Common myeloid progenitor, CD34-positive (primary cell): ENCODE measurements at places on chromosomes 4 and X.
A peak's percentile ranks its signal among the peaks of the same experiment; 100 is the strongest.

GRCh38 chr4:113781439-113782040 is 20.0 kb upstream of the CAMK2D start:
- DNase-seq: peak; percentile 58

DNA sequence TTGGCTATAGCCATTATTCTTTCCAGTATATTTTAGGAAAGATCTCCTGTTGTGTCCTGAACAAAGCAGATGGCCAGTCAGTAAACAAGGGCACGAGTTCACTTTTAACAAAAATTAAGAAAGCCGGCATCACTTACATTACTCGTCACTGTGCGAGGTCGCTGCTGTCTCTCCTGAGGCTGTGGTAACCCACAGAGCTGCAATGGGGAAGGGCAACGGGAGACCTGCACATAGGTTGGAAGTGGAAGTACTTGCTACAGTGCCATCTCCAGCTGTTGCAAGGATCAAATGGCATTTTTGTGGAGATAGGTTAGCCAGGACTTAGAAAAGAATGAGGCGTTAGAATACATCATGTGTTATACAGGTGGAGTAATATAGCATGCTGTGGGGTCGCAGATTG is 132.2 kb downstream of the KLHL8 start:
- peak; percentile 46 for DNase-seq

- DNase-seq: no peak
Observed at GRCh38 chr4:112942997-112943396, 106.5 kb upstream of the ANK2 start.

DNA sequence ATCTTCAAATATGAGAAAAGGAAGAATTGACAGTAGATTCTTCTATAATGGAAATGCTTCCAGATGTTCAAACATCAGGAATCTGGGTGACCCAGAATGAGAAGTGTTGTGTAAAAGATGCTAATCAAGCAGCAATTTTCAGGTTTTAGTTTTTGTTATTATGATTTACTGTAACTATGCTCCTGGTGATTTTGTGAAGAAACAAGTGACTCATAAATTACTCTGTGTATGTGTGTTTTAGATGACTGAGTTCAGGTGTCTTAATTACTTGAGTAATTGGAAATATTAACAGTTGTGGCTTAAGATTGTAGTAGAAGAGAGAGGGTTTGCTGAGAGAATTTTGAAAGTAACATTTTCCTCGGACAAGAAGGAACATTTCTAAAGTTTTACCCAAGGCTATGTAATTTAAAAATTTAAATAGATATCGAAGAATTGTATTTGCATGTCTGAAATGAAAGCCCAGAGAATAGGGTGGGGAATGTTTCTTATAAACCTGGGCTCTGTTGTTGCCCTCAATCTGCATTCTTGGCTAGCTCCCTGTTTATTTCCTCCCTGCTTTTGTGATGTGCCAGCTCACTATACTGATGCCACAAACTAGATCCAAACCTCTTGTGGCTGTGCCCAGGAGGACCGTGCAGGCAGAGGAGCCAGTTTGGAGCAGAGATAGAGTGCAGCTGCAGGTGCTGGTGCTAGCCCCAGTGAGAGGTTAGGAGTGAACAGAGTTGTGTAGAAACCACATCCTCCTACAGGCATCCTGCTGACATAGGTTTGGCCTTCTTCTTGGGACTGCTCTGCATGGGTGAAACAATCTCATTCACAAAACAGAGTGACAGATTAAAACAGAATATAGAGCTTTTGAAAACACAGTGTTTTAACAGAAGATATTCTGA is 25.4 kb upstream of the TNIP3 start:
- peak; percentile 61 for DNase-seq

- DNase-seq: no peak
Observed at GRCh38 chr4:43374216-43374751, 481.8 kb downstream of the GRXCR1 start.

- no peak for DNase-seq
Observed at GRCh38 chrX:99901091-99901490, 509.0 kb downstream of the PCDH19 start.

DNA sequence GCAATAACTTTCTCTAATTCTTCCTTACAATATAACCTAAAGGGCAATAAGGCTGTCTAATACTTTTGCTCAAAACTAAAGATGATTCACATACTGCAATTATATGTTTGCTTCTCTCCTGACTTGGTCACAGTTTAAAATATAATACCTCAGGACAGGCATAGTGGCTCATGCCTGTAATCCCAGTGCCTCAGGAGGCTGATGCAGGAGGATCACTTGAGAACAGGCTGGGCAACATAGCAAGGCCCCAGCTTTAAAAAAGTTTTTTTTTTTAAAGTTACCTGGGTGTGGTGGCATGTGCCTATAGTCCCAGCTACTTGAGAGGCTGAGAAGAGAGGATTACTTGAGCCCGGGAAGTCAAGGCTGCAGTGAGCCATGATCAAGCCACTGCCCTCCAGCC is 229.7 kb upstream of the GALNT7 start:
- DNase-seq: no peak

GRCh38 chr4:70954032-70954431 is 39.4 kb upstream of the DCK start:
- peak; percentile 45 for DNase-seq

- no peak for DNase-seq
Observed at GRCh38 chrX:128800138-128800537, 723.2 kb downstream of the SMARCA1 start.

DNA sequence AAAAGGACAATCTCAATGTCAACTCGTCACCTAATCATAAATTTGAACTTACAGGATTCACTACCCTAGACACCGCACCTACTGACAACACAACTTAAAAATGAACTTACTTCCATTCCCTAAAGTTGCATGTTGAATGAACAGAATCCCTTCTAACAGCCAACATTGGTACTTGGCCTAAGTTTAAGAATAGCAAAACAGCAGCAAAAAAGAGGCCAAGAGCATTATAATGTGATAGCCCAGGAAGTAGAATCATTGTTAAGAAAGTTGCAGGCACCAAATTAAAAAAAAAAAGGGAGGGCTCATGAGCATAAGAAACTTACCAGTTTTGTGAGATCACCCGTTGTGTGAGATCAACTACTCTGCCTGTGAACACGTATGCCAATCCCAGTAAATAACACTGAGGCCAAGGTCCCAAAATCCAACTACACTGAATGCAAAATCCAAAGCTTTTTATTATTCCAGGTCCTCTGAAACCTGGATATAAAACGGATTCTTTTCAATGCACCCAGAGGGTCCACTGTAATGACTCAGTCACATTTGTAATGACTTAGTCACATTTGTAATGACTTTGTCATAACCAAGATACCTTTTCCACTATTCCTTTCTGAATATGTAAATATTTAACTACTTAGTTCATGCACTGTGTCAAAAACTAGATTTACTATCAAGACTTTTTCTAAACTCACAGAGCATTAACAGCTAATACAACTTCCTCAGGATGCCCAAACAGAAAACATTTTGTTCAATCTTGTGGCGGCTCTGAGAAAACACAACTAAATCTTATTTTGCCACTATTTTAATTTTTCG is 6.8 kb downstream of the HNRNPDL start:
- DNase-seq: no peak

DNA sequence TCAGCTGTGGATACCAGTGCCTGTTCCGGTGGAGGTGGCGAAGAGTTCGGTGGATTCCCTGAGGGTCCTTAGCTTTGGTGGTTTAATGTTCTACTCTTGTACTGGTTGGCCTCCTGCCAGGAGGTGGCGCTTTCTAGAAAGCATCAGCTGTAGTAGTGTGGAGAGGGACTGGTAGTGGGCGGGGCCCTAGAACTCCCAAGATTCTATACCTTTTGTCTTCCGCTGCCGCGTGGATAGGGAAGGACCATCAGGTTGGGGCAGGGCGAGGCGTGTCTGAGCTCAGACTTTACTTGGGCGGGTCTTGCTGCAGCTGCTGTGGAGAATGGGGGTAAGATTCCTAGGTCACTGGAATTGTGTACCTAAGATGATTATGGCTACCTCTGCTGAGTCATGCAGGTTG is 390.3 kb downstream of the FAM47A start:
- DNase-seq: no peak

DNA sequence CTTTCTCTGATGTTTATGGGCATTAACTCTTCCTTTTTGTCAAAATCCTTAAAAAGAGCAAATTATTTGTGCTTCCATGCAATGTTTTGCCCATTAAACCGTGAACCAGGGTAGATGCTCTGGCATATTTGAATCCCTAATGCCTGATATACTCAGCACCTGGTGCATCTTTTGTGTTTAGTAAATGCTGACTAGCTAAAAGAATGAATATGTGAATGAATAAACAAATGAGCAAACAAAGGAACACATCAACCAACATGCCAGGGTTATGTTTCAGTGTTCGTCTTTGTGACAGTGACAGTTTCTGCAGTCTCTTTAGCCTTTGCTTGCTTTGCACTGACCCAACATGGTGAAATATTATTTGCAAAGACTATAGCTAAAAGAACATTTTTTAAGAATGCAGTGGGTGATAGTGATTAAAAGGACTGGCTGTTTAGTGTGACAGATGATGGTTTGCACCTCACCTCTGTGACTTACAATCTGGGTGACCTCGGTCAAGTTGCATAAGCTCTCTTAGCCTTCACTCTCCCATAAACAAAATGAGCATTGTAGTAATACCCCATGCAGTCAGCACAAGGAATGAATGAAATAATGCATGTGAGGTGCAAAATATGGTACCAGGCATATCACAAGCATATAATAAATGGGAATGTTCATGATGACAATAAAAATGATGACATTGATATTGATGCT is 29.5 kb downstream of the SMPX start:
- no peak for DNase-seq

GRCh38 chr4:70895811-70896491 is 6.2 kb upstream of the MOB1B start:
- peak; percentile 49 for DNase-seq

GRCh38 chrX:7801711-7802110 is 41.3 kb upstream of the VCX start:
- DNase-seq: no peak

GRCh38 chr4:1055721-1056590 is 44.5 kb downstream of the FGFRL1 start:
- peak; percentile 97 for DNase-seq

DNA sequence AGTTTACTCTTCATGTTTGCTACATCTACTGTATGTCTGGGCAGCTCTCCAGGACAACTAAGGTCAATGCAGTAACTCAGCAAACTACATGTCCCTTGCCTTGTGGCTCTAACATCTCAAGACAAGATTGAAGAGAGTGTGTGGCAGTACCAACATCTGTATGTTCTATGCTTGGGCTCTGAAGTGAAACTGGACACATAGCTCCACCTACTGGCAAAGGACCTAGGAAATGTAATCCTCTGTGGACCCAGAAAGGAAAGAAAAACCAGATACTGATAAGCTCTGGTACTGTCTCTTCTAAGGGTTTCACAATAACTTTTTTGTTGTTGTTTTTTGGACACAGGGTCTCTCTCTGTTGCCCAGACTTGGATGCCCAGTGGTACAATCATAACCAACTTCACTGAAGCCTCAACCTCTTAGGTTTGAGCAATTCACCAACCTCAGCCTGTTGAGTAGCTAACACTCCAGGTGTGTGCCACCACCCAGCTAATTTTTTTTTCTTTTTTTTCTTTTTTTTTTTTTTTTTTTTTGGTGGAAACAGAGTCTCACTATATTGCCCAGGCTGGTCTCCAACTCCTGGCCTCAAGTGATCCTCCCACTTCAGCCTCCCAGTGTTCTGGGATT is 64.1 kb downstream of the QDPR start:
- peak; percentile 62 for DNase-seq

DNA sequence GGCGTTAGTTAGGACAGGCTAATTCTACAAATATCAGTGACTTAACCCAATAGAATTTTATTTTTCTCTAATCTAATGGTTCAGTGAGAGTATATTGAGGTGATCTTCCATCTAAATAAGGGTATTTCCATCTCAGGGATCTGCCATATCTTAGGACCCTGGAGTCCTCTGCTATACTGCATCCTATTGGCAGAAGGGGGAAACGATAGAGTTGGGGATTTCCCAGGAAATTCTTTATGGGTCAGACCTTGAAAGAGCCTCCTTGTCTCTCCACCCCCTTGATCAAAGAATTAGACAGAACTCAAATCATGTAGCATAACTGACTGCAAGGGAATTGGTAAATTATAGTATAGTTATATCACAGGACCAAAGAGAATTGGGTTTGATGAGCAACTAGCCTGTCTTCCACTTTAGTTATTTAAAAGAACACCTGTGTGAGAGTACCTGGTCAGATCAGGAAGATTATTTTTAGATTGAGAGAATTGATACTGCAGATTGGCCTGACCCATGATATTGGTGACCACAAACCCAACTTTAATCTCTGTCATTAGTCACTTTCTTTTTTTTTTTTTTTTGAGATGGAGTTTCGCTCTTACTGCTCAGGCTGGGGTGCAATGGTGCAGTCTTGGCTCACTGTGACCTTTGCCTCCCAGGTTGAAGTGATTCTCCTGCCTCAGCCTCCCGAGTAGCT is 25.6 kb downstream of the SMARCA5 start:
- no peak for DNase-seq

GRCh38 chr4:42488114-42488513 is 90.8 kb downstream of the SHISA3 start:
- no peak for DNase-seq

DNA sequence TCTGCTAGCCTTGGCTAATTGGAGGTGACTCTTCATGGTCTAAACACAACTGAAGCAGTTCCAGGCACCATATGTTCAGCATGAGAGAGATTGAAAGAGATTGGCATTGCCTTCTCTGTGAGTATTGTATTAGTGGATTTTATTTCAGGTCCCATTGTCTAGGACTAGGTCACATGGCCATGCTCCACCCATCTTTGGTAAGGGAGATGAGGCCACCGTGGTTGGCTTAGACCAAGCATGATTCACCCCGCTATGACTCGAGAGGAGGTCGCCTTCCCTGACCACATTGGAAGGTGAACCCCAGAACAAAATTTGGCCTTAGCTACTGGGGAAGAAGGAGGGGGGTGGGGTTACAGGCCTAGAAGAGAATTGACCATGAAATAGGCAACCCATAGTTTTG is 109.9 kb upstream of the BCOR start:
- DNase-seq: peak; percentile 49

DNA sequence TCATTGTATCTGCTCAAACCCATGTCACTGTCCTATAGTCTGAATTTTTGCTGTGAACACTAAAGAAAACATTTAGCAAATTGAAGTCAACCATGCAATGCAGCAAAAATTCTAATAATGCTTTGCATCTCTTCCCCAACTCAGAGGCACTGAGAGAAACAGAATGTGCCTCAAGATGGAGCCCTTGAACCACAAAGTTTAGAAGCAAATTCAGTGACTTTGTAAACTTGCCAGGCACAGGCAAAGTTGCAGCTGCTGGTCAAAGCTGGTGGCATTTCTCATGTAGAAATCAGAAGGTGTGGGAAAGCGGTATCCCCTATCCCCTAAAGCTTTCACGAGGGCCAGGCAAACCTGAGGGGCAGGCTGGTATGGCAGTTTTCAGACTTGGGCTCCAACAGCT is 121.7 kb upstream of the DIPK2B start:
- DNase-seq: peak; percentile 42

GRCh38 chr4:86879641-86880040 is 12.6 kb downstream of the C4orf36 start:
- DNase-seq: no peak
